ENCODE measurements at places on chromosomes 3 and 15.

- no peak for DNase-seq
These were observed 15.8 kb downstream of the TCF12 start for GRCh38 chr15:56934269-56934668.

DNA sequence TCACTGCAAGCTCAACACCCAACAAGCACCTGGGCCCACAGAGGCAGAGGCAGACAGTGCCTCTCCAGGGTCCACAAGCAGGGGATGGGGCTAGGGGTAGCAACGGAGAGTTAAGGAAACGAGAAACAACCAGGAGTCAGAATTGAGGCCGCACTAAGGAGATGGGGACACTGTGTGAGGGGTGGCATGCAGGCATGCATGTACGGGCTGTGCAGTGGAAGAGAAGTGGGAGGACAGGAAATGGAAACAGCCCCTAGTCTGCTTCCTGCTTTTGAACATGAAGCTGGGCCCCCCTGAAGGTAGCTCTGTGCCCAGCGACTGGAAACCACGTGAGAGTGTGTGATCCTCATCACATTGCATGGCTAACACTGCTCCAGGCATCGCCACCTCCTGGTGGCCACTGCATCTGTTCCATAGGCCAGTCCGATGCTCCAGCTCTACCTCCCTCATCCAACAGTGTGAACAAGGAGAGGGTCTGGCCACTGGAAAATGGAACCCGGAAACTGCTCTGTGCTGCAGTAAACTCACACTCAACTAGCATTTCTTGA, 44.0 kb downstream of the XXYLT1 start:
- no peak for DNase-seq

DNA sequence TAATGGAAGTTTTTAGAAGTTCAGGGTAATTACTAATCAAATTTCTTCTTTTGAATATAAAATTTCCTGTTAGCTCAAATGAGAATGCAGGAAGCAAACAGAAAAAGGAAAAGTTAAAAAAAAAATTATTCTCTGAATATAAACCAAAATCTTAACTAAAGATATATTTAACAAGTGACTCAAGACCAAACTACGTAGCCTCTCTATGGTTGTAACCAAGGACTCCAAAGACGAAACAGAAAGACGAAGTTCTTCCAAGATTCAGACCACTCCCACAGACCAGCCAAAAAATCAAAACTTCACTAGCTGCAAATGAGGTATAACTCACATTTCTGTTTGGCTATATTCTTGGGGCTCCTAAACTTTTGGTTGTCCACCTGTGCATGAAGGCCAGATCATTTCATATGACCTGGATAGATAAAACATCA, 846.5 kb upstream of the ALCAM start:
- DNase-seq: no peak

DNA sequence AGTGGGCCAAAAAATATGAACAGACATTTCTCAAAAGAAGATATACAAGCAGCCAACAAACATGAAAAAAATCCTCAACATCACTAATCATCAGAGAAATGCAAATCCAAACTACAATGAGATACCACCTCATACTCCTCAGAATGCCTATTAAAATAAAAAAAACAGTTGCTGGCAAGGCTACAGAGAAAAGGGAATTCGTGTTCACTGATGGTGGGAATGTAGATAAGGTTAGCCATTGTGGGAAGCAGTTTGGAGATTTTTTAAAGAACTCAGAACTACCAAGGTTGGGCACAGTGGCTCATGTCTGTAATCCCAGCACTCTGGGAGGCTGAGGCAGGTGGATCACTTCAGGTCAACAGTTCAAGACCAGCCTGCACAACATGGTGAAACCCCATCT, 27.8 kb upstream of the C15orf40 start:
- DNase-seq: no peak

DNA sequence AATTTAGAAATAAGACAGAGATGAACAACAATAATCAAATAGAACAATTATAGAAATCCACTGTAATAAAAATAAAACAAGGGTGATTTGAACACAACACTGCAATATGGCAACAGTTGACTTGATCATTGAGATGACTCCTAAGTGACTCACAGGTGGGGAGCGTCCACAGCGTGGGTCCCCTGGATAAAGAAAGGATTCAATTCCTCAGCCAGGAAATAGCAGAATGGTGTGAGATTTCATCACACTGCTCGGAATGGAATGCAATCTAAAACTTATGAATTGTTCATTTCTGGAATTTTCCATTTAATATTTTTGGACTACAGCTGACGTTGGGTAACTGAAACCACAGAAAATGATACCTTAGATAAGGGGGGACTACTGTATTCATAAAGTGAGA, 82.0 kb downstream of the CNTN3 start:
- DNase-seq: no peak

GRCh38 chr3:181722156-181722555, 10.4 kb downstream of the SOX2 start:
- DNase-seq: no peak

- DNase-seq: no peak
These were observed 559 bp downstream of the SENP5 start for GRCh38 chr3:196868297-196868661.

GRCh38 chr3:31219131-31219843, 313.4 kb upstream of the STT3B start:
- no peak for DNase-seq

DNA sequence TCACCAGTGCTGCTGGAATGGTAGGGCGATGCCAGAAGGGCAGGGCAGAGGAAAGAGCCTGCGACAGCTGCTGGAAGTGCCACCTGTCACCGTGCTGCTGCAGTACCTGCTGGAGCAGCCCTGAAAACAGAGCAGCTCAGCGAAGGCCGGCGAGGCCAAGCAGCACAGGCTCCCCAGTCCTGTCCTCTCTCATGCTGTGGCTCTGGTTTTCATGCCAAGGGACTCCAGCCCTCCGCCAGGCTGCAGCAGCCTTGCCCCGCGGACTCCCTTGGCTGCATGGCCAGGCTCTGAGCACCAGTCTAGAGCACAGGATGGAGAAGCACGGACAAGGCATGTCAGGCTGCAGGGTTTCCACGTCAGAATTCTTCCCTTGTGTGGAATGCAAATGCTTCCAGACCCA, 43.9 kb downstream of the ADCY5 start:
- no peak for DNase-seq

DNA sequence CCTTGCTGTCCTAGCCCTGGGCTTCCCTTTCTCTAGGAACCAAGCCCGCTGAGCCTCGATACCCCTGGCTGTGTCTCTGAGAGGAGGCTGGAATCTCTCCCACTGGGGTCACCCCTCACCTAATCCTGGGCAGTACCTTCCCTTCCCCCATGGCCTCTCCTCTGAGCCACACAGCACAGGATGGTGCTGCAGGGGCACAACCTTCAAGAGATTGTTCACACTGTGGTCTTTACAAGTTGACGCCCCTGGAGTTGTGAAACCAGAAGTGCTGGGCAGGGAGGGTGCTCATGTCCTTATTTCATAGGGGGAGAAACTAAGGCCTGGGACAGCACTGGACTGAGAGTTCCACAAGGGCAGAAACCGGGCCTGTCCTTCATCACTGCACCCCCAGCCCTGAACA, 70.9 kb upstream of the TMEM115 start:
- DNase-seq: no peak

DNA sequence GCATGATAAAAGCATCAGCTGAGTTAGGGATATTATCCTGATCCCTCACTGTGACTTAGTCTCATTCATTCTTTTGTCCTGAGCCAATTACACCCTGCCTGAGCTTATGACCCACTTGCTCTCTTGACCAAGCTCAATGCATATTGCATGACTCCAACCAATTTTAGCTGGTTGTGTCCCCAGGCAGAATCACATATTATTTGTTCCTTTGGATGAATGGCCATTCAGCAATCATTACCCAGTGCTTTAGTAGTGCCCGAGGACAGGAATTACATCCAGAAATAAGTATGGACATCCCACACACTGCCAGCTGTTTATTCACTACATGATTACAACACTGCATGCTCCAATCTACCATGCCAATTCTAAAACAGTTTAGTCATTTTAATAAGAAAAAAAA, 322.5 kb downstream of the ZBBX start:
- no peak for DNase-seq

DNA sequence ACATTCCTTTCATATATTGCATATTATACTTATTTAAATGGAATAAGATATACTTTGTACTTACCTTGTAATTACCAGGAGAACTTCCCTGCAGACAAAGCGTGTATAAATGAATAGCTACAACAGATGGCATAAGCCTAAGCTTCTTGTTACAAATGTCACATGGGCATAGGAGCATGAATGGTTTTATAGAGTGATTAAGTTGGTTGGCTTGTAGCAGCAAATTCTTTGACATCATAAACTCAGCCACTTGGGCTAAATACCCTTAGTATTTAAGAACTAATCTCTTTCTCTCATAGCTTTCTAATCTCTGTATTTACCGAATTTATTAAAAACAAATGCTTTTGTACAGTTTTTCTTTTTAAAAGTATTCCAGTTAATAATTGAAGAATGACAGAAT, at the start of gene UBAP1L:
Gene UBAP1L (minus strand): TSS at position 115 of the 400 bp plus-strand sequence. CDS start 8,985 bp downstream, outside the sequence.
- DNase-seq: no peak

Data from NCI-H526 treated with DMSO at 0.1 percent for 48 hours (cell line).